WTC11 (cell line): ENCODE measurements at places on chromosomes 2 and 18. TPM values are rescaled to one million over a fixed set of nuclear protein-coding genes. Genes with fewer than 3 reads are reported as not detected.

PLEKHM3 gene
- total RNA-seq = 4.3 to 5.8 TPM (median 4.5 TPM) in 3 replicates

OR6B2 gene
- not detected in 3 replicates for total RNA-seq

CD28 gene
- 0.11 to 0.50 TPM (median 0.16 TPM) in 3 replicates for total RNA-seq

NDC80 gene
- 36.6 to 43.0 TPM (median 36.9 TPM) in 3 replicates for total RNA-seq

TNFAIP6 gene
- total RNA-seq = 0.11 to 0.18 TPM (median 0.11 TPM) in 3 replicates

NGEF gene
- 4.5 to 6.6 TPM (median 5.4 TPM) in 3 replicates for total RNA-seq

GKN2 gene
- total RNA-seq = not detected in 3 replicates

CCNYL1 gene
- total RNA-seq = 26.6 to 31.6 TPM (median 28.1 TPM) in 3 replicates

- no peak for DNase-seq
Measured at GRCh38 chr2:84187258-84187657, 271.8 kb downstream of the SUCLG1 start.

- DNase-seq = no peak
Measured at GRCh38 chr2:145771525-145771924, 1251.6 kb upstream of the ZEB2 start.

GRCh38 chr18:3867864-3868311 lies 417.9 kb downstream of the TGIF1 start:
- DNase-seq = no peak

DNA sequence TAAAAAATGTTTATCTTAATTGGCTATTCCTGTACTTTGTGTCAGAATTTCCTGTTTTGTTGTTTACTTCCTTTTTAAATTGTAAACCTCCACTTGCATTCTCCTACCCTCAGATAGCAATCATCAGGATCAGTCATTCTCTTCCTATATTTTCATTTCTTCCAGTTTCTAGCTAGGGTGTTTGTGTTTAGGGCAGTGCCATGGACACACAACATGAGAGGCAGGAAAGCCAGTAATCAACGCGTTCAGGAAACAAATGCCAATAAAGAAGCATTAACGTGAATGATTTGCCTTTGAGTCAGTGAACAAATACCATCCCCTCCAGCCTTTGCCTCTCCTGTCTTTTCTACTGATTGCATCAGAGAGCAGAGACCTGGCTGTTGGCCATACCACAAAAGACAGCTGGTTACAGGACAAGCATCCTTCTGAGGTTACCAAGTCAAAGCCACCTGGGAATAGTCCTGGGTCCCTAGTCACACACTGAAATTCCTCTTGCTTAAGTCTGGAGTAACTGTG lies 56.7 kb upstream of the FHL2 start:
- no peak for DNase-seq

GRCh38 chr18:48419277-48420022 lies 10.3 kb upstream of the ZBTB7C start:
- DNase-seq = peak; percentile 50

GRCh38 chr2:130795431-130795830 lies 40.1 kb downstream of the AMER3 start:
- DNase-seq = no peak

GRCh38 chr2:85699325-85699724 lies 5.2 kb downstream of the GNLY start:
- DNase-seq = no peak

GRCh38 chr18:58114766-58115165 lies 70.7 kb downstream of the NEDD4L start:
- no peak for DNase-seq

DNA sequence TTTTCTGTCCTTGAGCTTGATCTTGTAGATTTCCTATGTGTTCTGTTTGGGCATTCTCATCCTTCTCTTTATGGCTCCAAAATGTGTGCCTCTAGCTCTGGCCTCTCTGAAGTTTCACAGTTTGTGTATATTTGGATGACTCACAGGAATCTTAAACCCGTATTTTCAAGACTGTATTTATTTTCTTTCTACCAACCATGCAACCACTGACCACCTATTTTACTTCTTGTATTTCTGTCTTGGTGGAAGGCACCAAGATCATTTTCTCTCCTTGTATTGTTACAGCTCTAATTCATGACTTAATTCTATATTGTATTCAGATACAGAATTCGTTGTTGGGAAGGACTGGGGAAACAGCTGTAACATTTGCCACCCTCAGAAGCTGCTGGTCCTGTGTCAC lies 39.5 kb downstream of the ACSL3 start:
- no peak for DNase-seq

GRCh38 chr2:177391822-177392372 lies 676 bp upstream of the AGPS start:
- no peak for DNase-seq

DNA sequence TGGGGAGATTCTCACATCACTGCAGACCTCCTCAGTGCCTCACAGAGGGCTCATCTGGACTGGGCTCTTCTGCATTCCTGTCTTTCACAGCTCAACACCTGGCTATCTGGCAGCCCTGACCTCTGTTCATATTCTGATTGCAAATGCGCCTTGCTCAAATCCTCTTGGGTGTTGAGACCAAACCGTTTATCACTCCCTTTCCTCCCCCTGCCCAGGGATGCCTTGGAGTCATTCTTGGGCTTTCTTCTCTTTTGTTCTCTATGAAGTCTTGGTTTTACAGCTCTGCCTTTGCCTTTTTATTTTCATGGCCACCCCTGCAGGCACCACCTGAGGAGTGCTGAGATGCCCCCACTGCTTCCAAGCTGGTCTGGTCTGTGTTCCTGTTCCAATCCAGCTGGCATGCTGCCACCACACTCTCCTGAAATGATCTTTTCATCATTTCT lies 26.3 kb downstream of the TUBB6 start:
- no peak for DNase-seq

GRCh38 chr2:177679611-177680605 lies 287.3 kb downstream of the AGPS start:
- no peak for DNase-seq
